ENCODE measurements at places on chromosomes 5 and 9. TPM values are rescaled to one million over a fixed set of nuclear protein-coding genes. Genes with fewer than 3 reads are reported as not detected.

DNA sequence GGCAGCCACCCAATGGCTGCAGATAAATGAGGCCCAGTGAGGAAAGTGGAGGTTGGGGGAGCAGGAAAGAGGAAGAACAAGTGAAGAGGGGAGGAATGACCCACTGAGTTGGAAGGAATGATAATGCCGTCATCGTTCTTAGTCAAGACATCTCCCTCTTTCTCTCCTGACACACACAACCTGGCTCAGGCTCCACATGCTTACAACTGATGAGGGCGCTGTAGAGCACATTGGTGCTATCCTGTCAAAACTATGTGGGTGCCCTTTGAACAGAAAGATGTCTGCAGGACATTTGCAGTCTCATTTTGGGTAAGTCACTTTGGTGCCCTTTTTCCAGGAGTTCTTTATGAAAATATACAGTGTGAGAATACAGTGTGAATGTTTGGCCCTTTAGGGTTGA is 5.9 kb downstream of the IFNW1 start:
- DNase-seq, result no peak

DNA sequence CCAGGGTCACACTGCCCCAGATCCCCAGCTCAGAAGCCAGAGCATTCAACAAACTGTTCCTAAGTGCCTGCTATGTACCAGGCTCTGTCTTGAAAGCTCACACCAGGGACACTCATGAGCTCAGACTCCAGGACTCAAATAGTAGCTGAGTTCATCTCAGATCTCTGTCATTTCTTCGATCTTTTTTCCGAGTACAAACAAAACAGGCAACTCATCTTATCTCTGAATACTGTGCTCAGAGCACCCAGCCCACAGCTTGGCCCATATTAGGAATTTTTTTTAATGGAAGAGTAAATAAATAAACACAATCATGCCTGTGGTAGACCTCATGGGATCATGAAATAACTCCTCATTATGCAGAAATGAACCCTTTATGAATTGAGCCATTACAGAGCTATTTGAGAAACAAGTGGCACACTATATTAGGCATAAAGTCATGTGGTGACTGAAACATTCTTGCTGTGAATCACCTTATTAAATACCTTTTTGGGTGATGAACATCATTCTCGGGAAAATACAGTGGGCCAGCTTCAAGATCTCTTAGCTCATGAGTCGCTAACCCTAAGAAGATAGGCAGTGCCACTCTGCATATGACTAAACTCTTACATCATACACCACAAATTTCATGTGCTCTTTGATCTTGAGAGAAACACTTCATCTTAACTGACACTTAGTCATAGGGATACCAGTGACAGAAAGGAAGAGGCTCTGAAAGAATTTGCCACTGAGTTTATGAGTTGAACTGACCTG is 9.9 kb downstream of the SH3RF2 start:
- no peak for DNase-seq

DNA sequence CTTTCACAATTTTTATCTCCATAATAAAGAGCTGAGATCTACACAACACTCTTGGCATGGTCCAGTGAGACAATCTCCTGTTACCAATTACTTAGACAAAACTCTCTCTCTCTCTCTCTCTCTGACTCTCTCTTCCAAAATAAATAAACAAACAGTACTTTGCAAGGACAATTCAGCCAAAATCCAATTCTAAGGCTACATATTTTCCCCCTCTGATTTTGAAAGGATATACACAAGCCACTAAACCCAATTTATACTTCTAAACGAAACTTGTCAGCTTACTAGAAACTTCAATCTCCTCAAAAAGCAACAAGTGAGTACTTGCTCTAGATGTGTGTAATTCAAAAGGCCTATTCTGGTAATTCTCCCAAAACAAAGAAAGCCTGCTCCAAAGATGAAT is 26.3 kb upstream of the TNPO1 start:
- no peak for DNase-seq

- no peak for DNase-seq
Measured at GRCh38 chr5:1551426-1552301, 27.9 kb upstream of the LPCAT1 start.

- DNase-seq, result no peak
Measured at GRCh38 chr9:76785501-76785900, 21.3 kb downstream of the PCA3 start.

DNA sequence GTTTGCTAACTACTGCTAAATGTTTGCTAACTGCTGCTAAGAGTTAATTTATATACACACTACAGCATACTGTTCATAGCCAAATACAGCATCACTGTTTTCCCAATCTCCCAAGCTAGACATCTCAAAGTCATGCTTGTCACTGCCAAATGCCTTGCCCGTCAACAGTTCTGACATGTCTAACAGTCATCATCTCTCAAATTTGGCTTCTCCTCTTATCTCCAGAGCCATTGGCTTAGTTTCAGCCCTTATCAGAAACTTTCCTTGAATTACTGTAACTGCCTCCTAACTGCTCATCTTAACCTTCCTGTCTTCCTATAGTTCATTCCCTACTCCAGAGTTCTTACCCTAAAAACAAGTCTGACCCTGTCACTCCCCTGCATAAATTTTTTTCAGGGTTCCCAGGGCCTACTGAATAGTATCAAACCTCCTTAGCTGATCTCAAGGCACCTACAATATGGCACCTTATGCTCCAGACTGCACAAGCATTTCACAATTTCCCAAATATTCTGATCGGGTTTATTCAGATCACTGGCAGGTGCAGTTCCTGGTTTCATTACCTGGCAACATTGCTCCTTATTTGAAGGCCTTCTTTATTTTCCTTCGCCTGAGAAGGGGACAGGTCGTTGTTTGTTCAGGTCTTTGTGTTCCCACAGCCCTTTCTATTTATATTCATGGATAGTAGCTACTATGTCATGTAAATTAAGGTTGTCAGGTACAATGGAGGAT is 55.9 kb upstream of the ANKRD55 start:
- peak; percentile 71 for DNase-seq

DNA sequence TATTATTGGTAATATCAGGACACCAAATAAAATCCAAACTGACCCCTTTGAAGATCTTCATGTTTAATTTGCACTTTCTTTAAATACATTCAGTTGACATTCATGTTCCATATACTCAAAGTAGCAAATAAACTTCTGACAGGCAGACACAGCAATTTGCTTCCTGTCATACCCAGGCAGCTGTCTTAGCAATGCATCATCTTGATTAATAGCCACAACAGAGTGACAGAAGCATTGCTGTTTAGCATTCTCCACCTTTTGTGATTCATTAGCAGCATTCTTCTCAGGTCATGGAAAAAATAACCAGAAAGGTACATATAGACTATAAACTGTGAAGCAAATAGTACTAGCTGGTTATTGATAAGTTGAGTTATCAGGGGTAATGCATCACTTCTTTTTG is 366.8 kb downstream of the CYLC2 start:
- no peak for DNase-seq

DNA sequence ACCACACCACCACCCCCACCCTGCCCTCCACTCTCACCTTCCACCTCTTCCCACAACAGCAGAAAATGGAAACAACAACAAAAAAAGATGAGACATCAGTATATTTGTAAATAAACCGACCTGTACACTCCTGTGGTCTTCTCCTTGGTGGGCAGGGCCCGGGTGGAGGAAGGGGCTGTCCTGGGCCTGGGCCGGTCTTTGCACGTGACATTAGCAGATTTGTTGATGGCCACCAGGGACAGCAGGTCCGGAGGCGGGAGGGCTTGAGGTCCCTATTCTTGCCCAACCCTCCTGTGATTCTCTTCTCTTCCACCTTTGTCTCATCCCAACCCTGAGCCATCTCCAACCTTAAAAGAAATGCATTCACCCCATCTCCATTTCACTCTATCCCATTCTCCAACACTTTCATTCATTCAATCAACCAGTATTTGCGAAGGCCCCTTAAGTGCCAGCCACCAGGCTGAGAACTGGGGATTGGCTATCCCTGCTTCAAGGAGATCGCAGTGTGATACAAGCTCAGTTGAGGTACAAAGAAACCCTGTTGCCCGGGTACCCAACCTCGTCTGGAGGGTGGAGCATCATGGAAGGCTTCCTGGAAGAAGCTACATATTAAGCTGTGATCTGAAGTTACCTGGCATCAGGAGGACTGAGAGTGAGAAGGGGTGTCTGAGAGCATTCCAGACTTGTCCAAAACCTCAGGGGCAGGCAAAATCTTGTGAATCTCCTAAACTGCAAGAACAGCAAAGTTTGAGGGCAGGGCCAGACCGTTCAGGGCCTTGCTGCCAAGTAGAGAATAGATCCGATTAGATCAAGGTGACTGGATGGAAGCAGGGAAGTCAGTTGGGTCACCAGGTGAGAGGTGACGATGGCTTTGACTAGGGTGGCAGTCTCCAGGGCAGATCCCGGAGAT is 87.4 kb downstream of the LMX1B start:
- no peak for DNase-seq

DNA sequence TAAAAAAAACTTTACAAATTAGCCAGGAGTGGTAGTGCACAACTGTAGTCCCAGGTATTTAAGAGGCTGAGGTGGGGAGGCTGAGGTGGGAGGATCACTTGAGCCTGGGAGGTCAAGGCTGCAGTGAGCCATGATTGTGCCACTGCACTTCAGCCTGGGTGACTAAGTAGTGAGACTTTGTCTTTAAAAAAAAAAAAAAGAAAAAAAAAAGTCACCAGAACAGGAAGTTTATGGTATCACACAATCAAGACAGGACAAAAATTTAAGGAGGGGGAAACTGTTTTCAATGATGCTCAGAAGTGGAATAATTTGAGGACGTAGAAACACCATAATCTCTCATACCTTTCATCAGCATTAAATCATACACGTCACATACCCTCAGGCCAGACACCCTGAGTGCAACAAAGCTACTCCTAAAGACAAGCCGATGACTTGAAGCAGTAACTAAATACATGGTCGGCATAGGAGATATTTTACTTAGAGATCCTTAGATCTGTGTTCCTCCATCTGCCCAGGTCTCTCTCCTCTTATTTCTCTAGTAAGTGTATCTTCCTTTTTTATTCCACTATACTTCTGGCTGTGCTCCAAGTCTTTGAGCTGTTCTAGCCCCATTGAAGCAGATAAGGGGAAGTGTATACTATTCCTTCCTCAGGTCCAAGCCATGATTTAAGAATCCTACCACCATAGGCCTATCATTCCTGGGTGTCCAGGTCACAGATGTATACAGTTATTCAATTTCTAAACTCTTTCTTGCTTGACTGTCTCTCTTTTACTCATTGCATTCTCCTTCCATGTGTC is 91.3 kb upstream of the APC start:
- no peak for DNase-seq

GRCh38 chr5:115366223-115366622 is 69.8 kb upstream of the CCDC112 start:
- peak; percentile 60 for DNase-seq

GRCh38 chr5:3092211-3092610 is 340.7 kb upstream of the IRX2 start:
- no peak for DNase-seq

GRCh38 chr5:160726721-160727120 is 125.3 kb downstream of the ATP10B start:
- no peak for DNase-seq

GRCh38 chr9:124257070-124257843 is 492 bp upstream of the NEK6 start:
- peak; percentile 35 for DNase-seq

DNA sequence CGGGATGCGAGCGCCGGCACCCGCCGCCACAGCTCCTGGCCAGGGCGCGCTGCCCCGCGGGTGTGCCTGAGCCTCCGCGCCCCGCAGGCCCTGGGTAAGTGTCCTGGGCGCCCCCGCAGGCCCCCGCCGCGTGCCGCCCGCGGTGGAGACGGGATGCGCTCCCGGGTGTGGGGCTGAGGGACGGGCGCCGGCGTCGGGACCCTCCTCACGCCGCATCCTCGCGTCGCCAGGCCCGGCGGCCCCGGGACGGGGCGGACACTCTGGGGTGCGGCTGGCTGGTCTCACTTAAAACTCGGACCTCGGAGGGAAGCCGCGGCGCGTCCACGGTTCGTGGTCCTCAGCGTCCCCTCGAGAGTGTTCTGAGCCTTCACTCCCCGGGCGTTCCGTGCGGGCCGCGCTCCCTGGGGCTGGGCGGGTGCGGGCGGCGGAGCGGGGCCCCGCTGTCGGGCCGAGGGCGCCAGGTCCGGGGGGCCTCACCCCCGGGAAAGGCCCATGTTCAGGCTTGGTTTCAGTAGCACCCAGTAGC is 275 bp downstream of the AHRR start:
- no peak for DNase-seq

GRCh38 chr5:145661737-145662485 is 173.2 kb downstream of the PRELID2 start:
- peak; percentile 65 for DNase-seq

GRCh38 chr5:10550222-10550995 is 13.5 kb upstream of the ANKRD33B start:
- no peak for DNase-seq

- DNase-seq, result peak; percentile 97
Measured at GRCh38 chr5:154758493-154758892, 3.3 kb downstream of the LARP1 start.

GRCh38 chr9:98362624-98363252 is 107.3 kb upstream of the TBC1D2 start:
- DNase-seq, result no peak

GRCh38 chr9:38388283-38389223 is 3.9 kb upstream of the ALDH1B1 start:
- DNase-seq, result no peak

GRCh38 chr5:125214080-125214479 is 467.6 kb upstream of the ZNF608 start:
- no peak for DNase-seq

DNA sequence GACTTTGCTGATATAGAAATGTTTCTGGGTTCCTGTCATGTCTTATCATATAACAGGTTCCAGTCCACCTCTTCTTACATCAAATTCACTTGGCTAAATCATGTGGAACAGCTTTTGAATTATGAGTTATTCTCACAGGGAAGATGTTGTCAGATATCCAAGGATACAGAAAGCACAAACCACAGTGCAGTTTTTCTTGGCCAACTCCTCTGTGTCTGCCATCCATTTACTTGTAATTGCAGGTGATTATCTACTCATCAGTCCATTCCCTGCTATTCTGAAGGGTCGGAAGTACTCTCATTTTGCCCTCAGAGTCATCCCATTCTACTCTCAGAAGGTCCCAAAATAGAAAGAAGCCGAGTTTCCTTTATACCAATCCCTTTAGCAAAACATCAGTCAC is 10.0 kb downstream of the MARCHF11 start:
- DNase-seq, result no peak

GRCh38 chr9:100401042-100401441 is 25.9 kb upstream of the MSANTD3 start:
- no peak for DNase-seq

GRCh38 chr5:10073441-10074104 is 176.1 kb downstream of the ATPSCKMT start:
- DNase-seq, result no peak

- DNase-seq, result peak; percentile 49
Measured at GRCh38 chr5:72427488-72428437, 79.4 kb downstream of the ZNF366 start.

The PHF24 gene
- total RNA-seq, result 0.49 TPM

The POLR3G gene
- 2.4 TPM for total RNA-seq

The CNTNAP3B gene
- 7.6 TPM for total RNA-seq

The STING1 gene
- 16.6 TPM for total RNA-seq

The FYB1 gene
- 6.2 TPM for total RNA-seq

The GALNT12 gene
- total RNA-seq, result 2.8 TPM

The OLFML2A gene
- total RNA-seq, result 49.1 TPM

The LCN2 gene
- 14.6 TPM for total RNA-seq

The HK3 gene
- 7.1 TPM for total RNA-seq

The AFAP1L1 gene
- total RNA-seq, result 20.8 TPM

The FANCG gene
- total RNA-seq, result 20.1 TPM

The PCDHB6 gene
- 0.39 TPM for total RNA-seq

The LCP2 gene
- 10.2 TPM for total RNA-seq

Data from skin of body (tissue), 3 donors.